ENCODE measurements at places on chromosomes 7 and 10.

- DNase-seq: no peak
Measured at GRCh38 chr10:78957471-78958039, 111.2 kb upstream of the ZMIZ1 start.

- DNase-seq: no peak
Measured at GRCh38 chr7:71339924-71340323, 208.0 kb downstream of the GALNT17 start.

- no peak for DNase-seq
Measured at GRCh38 chr7:7882888-7883287, 85.7 kb upstream of the GLCCI1 start.

GRCh38 chr10:33136781-33137180 lies 178.8 kb upstream of the ITGB1 start:
- no peak for DNase-seq

- DNase-seq: no peak
Measured at GRCh38 chr10:127940866-127941640, 34.1 kb downstream of the PTPRE start.

DNA sequence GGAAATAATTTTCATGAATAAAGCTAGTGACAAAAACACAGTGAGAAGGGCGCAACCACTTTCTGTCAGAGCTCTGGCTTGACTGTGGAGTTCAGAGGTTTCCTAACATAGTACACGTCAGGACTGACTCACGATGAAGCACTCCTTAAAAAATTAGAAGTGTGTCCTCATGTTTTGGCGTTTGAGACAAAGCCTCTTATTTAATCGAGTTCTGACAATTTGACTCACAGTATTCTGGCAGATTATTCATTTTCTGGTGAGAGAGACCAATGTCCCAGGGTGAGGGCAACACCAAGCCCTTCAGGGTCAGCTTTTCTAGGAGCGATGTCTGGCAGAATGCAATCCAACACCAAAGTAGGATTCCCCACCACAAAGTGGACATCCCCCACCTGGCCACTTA lies 108.7 kb downstream of the DIP2C start:
- DNase-seq: no peak

- no peak for DNase-seq
Measured at GRCh38 chr10:48885376-48885775, 54.3 kb downstream of the LRRC18 start.

DNA sequence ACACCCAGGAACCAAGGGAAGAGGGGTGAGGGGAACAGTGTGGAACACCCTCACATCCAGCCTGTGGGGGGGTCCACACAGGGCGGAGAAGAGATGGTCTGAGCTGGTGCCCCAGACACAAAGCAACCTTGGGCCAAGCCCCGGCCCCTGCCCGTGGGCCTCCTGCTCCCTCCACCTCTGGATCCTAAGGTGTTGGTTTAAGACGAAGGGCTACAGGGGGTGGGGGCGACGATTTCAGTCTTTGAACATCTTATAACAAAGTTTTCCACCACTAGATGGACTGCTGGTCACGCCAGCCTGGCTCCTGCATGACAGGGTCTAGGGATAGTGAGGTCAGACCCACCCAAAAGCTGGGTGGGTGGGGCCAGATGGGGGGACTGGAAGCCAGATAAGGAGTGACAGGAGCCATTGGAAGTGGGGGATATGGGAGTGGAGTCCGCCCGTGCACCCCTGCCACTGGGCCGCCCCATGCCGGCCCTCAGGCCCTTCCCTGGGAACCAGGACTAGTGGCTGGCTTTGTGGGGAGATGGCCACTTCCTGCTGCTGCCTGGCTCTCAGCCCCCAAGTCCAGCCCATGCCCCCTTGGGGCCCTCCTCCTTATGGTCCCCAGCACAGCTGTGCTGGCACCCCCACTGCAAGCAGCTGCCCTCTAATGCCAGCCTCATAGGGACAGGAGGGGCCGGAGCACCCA lies 98.4 kb downstream of the RGS10 start:
- no peak for DNase-seq

DNA sequence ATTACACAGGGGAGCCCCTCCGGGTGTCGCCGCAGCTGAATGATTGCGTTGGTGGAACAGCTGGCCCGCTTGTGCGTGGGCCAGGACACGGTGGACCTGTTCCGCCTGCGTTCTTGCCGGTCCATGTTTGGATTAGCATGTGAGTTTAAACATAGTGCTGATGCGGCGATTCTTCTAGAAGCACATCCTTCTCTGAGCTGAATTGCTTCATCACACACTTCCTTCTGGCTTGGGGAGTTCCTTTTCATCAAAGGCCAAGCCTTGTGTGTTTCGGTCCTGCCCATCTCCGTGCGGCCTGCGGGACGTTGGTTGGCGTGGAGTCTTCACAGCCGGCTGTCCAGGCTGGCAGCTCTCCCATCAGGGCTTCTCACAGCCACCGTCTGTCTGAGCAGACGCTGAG lies 45.5 kb upstream of the SLC29A4 start:
- DNase-seq: no peak

DNA sequence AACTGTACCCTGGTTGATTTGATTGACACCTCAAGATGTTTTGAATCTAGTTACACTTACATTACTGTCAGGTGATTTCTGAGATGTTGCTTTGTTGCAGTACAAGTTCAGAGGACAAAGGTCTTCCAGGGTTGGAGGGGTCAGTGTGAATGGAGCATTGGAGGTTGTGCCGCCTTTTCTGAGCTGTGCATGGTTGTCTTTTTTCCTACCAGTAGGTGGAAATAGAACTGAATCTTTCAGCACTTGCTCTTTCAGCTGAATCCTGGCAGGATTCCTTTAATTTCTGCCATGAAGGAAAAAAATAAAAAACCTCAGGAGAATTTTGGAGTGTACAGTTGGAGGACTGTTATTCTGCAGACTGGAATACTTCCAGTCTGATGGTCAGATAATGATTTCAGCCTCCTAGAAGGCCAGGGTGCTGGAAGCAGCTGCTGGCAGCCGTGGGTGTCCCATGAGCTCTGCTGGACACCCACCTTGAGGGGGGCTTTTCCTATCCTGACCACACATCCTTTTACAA lies 82.7 kb downstream of the PLCE1 start:
- no peak for DNase-seq

DNA sequence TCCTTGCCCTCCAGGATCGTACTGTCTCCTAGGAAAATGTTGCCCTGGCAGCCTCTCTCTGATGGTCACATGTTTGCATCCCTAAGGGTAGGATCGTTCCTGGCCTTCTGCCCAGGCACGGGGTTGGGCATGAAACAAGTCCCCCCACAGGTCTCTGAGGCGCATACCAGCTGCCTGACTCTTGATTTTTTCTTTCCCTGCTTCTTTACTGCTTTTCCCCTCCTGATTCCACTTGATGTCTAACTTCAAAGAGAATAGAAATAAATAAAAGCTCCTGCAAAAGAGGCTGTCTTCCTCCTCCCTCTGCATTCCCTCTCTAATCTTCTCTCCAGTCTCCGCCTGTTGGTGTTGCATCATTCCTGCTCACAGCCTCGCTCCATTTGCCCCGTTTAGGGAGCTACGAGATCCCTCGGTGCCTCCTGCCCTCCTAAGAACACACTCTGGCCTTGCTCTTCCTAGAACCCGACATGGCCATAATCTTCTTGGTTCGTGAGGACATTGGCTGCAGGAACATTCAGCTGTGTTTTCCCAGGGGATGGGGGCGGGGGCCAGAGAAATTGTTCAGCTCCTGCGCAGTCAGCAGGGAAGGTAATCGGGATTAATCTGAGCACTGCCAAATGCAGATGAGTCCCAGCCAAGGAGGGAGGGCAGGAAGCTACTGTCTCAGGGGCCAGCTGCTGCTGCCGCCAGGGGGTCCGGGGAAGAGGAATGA lies 26.0 kb downstream of the LEP start:
- DNase-seq: no peak

DNA sequence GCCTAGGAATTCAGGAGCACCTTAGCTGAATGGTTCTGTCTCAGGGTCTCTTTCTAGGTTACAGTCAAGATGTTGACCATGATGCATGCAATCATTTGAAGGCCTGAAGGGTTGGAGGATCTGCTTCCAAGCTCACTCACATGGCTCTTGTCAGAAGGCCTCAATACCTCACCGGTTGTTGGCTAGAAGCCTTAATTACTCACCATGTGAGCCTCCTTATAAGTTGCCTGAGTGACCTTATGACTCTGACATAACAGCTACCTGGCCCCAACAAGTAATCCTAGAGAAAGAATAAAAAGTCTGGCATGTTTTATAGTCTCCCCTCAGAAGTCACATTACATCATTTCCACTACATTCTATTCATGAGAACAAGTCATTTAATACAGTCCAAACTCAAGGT lies 3.4 kb upstream of the C1GALT1 start:
- DNase-seq: no peak

GRCh38 chr7:30201921-30202320 lies 67.1 kb downstream of the MTURN start:
- DNase-seq: no peak

DNA sequence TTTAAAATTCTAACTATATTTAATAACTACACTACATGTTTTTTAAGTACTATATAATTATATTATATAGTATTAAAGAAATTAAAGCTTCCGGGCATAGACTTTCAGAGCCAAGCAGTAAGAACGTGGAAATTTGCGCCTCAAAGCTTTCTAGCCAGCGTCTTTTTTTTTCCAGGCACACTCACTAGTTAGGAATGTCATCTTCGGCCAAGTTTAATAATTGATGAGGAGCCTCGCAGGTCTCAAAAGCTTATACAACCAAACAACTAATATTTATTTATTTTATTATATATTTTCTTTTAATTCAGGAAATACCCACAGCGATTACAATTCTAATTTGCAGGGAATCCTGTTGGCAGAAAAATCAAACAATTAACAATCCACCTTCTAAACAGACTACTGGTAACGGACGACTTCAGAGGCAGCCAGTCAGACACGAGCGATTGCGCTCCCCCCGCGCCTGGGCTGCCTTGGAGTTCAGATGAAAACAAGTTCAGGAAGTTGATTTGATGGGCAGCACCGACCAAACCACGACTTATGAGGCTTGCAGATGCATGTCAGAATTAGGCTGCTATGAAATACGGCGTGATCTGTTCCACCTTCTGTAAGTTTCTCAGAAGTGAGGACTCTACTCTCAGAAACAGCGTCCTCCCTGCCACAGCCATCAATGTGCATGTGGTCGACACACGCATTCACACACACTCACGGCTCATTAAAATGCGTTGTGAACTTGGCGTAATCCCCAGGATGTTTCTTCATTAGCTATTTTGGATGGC lies 431.8 kb upstream of the MGMT start:
- DNase-seq: peak; percentile 18

- no peak for DNase-seq
Measured at GRCh38 chr10:112532956-112533355, 85.9 kb downstream of the VTI1A start.

DNA sequence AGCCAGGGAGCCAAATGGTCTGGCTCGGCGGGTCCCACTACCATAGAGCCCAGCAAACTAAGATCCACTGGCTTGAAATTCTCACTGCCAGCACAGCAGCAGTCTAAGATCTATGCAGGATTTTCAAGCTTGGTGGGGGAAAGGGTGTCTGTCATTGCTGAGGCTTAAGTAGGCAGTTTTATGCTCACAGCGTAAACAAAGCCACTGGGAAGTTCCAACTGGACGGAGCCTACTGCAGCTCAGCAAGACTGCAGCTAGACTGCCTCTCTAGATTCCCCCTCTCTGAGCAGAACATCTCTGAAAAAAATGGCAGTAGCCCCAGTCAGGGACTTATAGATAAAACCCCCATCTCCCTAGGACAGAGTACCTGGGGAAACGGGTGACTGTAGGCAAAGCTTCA lies 277.6 kb upstream of the PHF14 start:
- no peak for DNase-seq

DNA sequence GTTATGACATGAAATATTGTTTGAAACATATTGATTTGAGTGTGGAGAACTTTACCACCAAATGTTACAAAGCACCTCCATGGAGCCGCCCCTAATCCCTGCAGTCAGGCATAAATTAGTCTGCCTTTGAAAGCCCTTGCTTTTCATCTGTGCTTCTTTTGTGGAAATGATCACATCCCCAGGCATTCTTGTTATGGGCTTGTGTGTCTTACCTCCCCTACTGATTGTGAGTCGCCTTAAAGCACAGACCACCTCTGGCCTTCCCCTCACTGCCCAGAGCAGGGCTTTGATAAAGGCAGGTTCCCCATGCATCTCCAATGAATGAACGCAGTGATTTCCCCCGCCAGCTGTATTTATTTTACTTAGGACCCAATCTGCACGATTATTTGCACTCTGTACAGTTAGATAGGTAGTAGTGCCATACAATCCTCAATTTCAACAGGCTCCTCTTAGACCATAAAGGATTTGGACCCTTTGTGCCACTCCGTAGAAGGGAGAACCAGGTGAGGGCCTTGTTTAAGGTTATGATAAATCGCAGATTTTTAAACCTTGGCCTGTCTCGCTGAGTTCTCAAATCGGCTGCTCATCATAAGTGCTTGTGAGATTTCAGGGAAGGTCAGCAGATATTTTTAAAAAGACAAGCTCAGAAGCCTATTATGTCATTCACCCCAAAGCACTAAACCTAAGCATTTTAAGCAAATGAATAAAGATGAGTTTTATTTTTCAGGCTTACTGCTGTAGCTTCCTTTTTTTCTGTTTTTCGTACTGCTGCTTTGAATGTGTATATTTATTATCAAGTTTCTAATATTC lies 107.8 kb downstream of the CUBN start:
- DNase-seq: no peak

GRCh38 chr10:78277314-78278057 lies 243.8 kb downstream of the RPS24 start:
- DNase-seq: no peak

DNA sequence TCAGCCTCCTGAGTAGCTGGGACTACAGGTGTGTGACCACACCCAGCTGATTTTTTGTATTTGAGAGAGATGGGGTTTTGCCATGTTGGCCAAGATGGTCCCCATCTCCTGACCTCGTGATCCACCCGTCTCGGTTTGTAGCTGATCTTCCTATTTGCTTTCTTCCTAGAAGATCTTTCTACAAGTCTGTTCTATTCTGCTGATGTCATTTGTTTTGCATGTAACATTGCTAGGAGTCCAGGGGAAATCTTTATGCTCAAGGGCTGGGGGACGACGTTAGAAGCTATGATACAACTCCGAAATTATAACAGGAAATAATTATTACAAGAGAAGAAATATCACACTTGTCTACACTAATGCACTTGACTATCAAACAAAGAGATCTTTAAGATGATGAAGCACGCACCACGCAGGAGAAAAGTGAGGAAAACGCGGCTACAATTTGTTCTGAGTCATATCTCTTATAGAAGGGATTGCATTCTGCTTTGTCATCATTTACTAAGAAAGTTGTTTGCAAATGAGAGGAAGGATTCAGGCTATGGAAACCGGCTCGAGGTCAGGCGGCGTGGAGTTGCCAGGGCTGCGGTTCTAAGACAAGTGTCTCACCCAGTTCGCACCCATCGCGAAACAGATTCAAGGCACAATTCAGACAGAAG lies 103.0 kb upstream of the CARD11 start:
- no peak for DNase-seq

DNA sequence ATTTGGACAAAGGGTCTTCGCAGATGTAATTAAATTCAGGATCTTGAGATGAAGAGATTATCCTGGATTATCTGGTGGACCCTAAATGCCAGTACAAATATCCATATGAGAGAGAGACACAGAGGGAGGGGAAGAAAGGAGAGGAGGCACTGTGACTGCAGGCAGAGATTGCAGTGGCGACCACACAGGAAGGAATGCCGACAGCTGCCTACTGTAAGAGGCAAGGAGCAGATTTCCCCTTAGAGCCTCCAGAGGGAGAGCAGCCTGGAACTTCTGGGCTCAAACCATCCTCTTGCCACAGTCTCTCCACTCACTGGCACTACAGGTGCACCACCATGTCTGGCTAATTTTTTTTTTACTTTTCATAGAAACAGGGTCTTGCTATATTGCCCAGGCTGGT lies 152.3 kb downstream of the SDK1 start:
- no peak for DNase-seq
